Stimulated activated CD8-positive, alpha-beta memory T cell treated with anti-CD3 and anti-CD28 coated beads, Interleukin-4, amount 100 ng/mL, for 24 hours (primary cell): ENCODE measurements at places on chromosomes 16 and 17.

- DNase-seq: no peak
Observed at GRCh38 chr16:87044829-87045228, 272.4 kb downstream of the C16orf95 start.

- DNase-seq: no peak
Observed at GRCh38 chr16:57029161-57030160, 40.1 kb downstream of the NLRC5 start.

DNA sequence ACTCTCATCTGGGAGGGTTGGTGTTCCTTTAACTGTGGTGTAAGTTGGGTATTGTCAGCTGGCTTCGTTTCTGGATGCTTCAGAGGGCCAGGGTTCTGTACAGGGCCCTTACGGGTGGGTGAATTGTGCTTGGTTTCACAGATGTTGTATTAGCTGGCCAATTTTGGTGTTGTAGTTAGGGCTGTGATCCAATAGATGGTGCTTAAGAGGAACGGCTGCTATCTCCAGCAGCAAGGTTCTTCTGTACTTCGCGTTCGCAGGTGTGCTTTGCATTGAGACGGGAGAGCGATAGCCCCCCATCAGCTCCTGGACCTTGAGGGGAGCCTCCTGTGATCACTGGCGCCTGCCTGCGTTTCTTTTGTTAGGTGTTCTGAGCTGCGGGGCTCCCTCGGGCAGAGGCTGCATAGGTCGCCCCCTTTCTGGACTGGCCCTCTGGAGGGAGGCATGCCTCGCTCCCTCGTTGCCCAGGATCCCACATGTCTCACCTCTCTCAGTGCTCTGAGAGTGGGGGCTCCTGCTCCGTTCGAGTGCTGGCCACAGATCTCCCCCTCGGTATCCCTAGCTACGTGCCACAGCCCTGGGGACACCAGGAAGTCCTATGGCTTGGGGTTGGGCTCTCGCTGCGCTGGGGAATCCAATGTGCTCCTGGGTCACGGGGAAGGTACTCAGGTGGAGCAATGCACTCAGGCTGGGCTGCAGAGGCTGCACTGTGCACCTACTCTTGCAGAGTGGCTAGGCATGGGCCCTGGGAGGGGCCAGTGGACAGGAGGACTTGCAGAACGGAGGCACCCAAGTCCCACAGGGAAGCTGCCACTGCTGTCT is 837 bp upstream of the PRDM7 start:
- no peak for DNase-seq

DNA sequence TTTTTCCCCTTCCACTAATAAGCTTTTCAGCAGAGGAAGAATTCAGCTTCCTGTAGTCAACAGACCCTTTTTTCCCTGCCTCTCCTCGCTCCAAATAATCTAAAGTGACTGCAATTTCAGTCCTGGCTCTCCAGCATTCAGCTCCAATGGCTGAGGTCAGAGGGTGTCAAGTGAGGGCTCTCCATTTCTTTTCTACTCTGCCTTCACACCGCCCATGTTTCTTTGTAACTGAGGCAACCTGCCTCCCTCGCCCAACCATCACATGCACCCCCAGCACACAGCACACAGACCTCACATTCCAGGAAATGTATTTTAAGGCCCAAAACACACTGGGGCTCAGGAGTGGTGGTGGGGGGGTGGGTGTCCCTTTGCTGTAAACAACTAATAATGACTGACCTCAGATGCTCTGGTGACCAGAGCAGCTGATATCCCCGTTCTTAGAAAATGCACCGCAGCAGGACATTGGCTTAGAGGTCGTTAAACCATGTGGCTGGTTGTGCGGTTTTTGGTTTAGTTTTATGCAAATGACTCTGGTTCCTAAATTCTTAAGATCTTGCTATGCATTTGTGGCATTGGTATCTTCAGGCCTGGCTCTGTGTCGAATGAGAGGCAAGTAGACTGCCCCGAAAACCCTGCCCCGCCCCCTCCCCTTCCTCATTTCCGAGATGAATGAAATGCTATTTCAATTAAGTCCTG is 203.6 kb downstream of the ZFHX3 start:
- DNase-seq: no peak

DNA sequence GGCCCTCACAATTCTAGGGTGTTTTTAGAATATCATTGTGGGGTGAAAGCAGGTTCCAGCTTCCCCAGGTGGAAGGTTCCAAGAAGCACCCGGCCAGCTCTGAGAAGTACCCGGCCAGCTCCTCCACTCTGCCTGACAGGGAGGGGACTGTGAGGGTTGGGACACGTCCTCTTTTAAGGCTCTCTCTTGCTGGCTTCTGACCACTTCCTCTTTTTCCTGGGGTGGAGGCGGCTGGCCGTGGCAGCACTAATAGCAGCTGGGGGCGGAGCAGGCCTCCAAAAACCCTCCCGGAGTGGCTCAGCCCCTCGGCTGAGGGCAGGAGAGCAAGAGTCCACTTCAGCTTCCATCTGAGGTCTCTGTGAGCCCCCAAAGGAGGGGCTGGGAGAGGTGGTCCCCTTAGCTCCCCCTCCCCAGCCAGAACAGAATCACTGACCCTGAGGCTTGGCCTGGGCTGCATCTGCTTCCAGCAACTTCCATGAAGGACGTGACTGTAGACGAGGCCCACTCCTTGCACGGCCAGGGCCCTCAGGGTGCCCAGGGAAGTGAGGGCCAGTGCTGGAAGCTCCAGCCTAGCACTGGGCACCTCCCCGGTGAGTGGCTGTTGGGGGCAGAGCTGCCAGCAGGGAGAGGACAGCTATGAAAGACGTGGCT is 26.7 kb upstream of the PLCG2 start:
- no peak for DNase-seq

DNA sequence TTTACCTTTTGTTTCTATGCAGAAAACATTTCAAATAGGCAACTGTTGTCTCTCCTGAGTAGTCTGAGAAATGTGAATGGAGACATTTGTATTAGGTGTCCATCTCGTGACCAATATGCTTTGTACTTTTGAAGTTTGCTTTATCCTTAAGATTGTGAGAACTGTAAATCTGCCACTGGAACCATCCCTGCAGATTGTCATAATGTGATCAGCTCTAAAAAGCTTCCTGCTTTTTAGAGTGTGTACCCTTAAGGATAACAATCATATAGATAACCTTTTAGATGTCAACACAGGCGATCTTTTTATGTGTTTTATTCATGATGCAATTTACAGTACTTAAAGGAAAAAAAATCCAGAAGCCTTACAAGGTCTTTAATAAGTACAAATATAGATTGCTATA is 63.5 kb downstream of the PRKCA start:
- no peak for DNase-seq

DNA sequence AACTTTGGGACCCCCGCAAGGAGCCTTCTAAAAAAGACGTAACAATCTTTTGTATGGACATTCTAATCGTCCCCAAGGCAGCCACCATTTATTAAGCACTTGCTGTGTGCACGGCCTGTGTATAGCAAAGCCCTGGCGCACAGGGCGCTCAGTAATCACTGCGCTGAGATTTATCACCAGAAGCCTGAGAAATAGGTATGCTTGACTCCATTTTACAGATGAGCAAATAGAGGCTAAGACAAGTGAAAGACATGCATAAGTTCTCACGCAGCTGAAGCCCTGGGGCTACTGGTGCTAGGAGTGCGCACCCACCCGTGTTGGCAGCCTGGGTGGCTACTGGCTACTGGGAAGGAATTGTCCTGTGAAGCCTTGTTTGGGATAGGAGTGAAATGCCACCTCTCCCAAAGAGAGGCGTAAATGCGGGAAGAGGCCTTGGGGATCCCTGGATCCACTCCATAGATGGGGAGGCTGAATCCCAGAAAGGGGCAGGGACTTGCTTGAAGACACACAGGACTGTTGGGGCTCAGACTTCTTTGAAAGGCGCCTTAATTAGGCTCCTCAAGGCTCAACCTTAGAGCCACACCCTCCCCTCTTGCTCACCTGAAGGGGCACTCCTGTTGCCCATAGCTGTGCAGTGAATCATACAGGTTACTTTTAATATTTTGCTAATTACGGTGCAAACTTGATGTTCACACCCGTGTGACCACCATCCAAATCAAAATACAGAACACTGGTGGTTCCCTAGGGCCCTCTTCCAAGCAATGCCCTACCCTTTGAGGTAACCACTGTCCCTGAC is 634 bp upstream of the NATD1 start:
- no peak for DNase-seq

DNA sequence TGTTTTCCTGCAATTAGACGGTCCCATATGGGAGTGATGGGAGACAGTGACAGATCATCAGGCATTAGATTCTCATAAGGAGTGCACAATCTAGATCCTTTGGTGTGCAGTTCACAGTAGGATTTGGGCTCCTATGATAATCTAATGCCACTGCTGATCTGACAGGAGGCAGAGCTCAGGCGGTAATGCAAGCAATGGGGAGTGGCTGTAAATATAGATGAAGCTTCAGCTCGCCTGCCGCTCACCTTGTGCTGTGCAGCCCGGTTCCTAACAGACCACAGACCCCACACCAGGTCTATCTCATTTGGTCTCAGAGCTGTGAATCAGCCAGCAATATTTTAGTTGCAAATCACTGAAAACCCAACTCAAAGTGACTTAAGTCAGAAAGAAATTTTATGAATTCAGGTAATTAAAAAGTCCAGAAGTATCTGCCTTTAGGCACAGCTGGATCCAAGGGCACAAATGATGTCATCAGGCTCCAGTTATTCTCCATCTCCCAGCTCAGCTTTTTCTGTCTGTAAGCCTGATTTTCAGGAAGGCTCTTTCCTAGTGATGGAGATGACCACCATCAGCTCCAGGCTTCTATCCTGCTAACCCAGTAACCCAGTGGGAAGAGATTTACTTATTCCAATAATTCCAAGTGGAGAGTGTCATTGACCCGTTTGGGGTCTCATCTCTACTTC is 3.3 kb downstream of the CHP2 start:
- DNase-seq: no peak

- no peak for DNase-seq
Observed at GRCh38 chr16:48235556-48236136, 8.5 kb upstream of the LONP2 start.

DNA sequence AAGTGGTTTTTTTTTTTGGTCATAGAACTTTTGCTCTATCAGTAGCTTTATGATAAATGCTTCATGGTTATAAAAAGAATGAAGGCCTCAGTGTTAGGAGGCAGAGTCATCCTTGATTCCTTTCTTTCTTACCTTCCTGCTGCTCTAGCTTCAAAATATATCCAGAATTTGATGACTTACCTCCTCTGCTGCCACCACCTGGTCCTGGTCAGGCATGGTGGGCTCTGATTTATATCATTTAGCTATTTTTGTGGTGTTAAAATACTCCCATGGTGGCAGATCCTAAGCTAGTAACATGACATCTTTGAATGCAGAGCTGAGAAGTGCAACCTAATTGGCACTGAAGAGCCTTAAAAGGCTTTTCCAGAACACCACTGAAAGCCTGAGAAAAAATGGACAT is 508.8 kb upstream of the CDH8 start:
- DNase-seq: no peak

- DNase-seq: no peak
Observed at GRCh38 chr17:53844491-53845107, 21.9 kb downstream of the KIF2B start.

- DNase-seq: no peak
Observed at GRCh38 chr16:69040144-69040909, 65.1 kb upstream of the HAS3 start.

GRCh38 chr16:15605839-15606517 is 37.0 kb downstream of the MARF1 start:
- no peak for DNase-seq

DNA sequence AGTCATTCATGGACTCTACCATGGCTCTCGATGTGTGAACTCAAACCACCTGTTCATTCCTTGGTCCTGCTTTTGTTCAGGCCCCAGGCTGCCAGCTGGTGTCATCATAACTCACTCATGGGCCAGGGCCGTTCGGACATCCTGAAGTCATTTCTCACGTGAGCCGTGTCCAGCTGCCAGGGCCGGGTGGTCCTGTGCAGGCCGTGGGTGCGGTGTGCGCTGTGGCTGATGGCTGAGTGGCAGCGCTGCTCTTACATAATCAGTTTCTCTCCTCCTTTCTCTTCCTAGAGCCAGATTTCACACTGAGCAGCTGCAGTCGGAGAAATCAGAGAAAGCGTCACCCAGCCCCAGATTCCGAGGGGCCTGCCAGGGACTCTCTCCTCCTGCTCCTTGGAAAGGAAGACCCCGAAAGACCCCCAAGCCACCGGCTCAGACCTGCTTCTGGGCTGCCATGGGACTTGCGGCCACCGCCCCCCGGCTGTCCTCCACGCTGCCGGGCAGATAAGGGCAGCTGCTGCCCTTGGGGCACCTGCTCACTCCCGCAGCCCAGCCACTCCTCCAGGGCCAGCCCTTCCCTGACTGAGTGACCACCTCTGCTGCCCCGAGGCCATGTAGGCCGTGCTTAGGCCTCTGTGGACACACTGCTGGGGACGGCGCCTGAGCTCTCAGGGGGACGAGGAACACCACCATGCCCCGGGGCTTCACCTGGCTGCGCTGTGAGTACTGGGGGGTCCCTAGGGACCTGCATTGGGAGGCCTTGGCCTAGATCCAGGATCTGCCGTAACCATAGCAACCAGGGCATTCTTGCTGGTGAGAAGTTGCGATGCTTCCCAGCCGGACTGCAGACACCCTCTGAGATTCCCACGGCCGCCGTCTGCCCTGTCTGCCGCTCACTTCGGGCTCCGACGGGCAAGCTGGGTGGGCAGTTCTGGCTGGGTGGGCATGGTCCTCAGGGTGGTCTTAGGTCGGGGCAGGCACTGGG is at the start of gene IL34:
IL34 (plus strand) TSS at position 300 of the 982 bp plus-strand sequence; CDS start at position 689, 389 bp downstream.
- no peak for DNase-seq

DNA sequence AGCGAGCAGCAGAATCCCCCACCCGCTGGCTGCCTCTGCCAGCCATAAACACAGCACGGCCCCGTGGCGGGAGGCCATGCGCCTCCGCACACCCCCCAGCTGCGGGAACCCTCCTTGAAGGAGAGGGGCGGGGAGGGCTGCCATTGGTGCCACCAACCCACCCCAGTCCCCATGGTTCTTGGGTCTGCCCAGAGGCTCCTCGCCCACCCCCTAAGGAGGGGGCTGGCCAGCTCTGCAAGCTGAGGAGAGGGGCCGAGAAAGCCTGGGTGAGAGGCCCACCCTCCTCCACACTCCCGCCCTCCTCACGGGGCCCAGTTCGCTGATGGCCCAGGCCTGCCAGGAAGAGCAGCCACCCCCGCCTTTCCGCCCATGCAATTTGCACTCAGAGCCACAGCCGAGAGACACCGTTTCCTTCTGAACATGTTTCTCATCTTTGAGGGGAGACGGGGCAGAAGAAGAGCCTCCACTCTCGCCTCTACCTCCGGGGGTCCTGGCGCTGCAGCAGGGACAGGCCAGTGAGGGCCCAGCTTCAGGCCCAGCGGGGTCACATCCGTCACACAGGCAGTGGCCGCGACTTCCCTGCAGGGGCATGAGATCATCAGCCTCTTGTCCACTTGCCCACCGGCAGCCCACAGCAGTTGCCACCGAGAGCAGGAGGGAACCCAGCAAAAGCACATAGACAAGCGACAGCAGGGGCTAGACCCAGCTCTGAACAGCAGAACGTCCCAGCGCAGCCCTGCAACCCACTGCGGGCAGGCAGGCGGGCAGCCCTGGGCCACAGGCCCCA is 23.0 kb downstream of the KATNB1 start:
- no peak for DNase-seq
